ENCODE measurements at places on chromosomes 3 and 15. TPM values are rescaled to one million over a fixed set of nuclear protein-coding genes. Genes with fewer than 3 reads are reported as not detected.

The CX3CR1 gene
- not detected for total RNA-seq

The DUOXA2 gene
- 0.67 TPM for total RNA-seq

The MON1A gene
- 32.3 TPM for total RNA-seq

The C15orf62 gene
- 1.1 TPM for total RNA-seq

The STRC gene
- total RNA-seq: 7.4 TPM

The LCTL gene
- not detected for total RNA-seq
